ENCODE measurements at places on chromosomes 4 and X.

- no peak for DNase-seq
Measured at GRCh38 chrX:106178826-106179225, 10.7 kb downstream of the PWWP3B start.

- no peak for DNase-seq
Measured at GRCh38 chr4:125985856-125986255, 671.1 kb downstream of the FAT4 start.

DNA sequence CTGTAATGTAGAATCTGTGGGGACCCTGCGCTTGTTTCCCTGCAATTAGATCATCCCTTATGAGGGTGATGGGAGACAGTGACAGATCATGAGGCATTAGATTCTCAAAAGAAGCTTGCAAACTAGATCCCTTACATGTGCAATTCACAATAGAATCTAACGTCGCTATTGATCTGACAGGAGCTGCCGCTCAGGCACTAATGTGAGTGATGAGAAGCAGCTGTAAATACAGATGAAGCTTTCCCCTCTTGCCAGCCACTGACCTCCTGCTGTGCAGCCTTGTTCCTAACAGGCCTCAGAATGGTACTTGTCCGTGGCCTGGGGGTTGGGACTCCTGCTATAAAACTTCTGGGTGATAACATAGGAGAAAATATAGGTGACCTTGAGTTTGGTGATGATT lies 1076.8 kb downstream of the PDHA2 start:
- no peak for DNase-seq

GRCh38 chr4:20532871-20533870 lies 167.1 kb upstream of the PACRGL start:
- peak; percentile 72 for DNase-seq

DNA sequence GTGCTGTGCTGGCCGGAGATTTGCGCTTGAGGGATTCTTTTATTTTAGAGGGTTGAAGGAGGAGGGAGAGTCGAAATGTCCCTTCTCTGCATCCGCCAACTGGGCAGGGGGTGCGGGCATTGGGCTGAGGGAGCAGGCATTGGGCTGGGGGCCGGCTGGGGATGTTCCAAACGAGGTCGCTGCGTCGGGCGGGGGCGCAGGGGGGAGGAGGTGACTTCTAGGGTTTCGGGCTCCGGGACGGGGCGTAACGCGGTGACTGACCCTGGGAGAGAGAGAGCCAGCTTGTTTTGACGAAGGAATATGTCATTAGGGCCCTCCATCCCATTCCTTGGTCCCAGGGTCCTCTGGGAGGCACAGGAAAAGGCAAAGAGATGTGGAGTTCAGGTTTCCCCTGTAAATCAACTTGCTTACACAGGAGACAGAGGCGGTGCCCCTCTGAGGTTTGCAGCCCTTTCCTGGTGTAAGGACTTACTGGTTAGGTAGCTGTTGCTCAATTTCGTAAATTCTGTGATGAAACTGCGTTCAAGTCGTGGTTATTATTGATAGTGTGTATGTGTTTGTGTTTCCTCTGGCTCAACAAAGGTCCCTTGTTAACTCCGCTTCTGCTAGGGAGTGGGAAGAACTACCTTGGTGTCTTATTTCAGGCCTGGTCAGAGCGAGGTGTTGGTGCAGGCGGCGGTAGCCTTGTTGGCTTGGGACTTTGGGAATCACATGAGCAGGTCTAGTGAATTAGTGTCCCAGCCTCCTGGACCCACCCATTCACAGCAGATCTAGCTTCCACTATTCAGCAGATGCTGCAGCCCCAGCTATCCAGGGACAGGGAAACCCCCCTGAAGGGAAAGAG lies 716 bp downstream of the FHIP1A start:
- no peak for DNase-seq

DNA sequence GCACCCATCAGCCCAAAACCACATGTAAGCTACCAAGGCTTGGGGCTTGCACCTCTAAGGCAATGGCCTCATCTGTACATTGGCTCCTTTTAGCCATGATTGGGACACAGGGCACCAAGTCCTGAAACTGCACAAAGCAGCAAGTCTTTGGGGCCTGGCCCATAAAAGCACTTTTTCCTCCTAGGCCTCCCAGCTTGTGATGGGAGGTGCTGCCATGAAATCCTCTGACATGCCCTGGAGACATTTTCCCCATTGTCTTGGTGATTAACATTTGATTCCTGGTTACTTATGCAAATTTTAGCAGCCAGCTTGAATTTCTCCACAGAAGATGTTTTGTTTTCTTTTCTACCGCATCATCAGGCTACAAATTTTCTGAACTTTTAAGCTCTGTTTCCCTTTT lies 58.5 kb upstream of the PABPC4L start:
- no peak for DNase-seq

- DNase-seq, result no peak
Measured at GRCh38 chrX:121356850-121357171, 309.4 kb downstream of the GLUD2 start.

DNA sequence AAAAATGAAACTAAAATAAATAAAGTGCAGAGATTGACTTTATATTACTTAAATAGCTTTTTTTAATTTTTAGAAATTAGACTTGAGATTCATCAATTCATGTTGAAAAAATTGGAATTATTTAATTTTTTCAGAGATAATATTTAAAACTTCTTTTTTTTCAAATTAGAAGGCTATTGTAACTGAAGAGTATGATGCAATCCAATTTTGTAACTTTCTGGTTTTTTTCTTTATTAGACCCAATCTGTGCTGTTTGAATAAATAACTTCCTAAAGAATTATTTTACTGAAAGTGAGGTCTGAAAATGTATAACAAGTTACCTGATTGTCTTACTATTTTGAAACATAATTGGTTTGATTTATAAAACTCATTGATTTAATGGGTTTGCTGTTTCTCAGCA lies 200.9 kb downstream of the MAD2L1 start:
- no peak for DNase-seq

GRCh38 chr4:36274158-36274557 lies 7.3 kb upstream of the DTHD1 start:
- peak; percentile 0 for DNase-seq

DNA sequence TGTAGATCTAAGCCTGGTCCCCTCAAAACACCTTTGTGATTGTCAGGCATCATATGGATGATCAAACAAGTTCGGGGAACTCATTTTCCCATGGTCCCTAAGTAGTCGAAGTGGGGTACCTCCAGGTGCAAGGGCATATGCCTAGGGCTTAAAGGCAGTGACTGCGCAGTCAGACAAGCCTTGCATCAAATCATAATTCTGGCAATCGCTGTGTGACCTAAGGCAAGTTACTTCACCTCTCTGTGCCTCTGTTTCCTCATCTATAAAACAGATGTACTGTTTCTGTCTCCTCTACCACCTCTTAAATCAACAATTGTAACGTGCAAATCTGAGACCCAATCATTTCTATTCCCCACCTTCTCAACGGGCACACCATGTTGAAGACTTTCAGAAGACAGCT lies 1.8 kb downstream of the CD99L2 start:
- DNase-seq, result no peak

DNA sequence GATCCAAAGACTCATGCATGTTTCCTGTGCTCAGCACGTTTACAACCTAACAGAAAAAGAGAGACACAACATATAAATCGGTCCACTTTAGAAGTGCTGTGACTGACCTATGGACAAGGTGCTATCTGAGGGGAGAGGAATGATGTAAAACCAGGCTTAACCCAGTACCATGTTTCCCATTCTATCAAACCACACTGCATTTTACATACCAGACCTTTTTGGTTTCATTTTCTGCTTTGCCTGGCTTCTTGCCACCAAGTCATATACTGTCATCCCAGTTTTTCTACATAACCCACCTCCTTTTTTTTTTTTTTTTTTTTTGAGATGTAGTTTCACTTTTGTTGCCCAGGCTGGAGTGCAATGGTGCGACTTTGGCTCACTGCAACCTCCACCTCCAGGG lies 82.2 kb downstream of the KLF8 start:
- DNase-seq, result no peak

- DNase-seq, result no peak
Measured at GRCh38 chr4:143435955-143436354, 77.5 kb upstream of the SMARCA5 start.

- no peak for DNase-seq
Measured at GRCh38 chr4:113146876-113147358, 97.5 kb downstream of the ANK2 start.

Measured in fibroblast of skin of abdomen (primary cell).